CD4-positive, alpha-beta T cell treated with Interleukin-15 for 4 hours (primary cell): ENCODE measurements at places on chromosomes 4 and X.

DNA sequence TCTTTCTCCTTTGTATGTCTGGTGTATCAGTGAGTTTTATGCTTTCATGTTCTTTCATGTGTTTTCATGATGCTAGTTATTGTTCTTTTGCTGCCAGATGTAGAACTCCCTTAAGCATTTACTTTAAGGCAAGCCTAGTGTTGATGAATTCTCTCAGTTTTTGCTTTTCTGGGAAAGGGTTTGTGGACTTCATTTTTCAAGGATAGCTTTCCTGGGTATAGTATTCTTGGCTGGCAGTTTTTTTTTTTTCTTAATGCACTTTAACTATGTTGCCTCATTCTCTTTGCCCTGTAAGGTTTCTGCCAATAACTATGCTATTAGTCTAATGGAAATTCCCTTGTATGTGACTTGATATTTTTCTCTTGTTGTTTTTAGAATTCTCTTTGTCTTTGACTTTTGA is 77.1 kb downstream of the GPAT3 start:
- no peak for DNase-seq

DNA sequence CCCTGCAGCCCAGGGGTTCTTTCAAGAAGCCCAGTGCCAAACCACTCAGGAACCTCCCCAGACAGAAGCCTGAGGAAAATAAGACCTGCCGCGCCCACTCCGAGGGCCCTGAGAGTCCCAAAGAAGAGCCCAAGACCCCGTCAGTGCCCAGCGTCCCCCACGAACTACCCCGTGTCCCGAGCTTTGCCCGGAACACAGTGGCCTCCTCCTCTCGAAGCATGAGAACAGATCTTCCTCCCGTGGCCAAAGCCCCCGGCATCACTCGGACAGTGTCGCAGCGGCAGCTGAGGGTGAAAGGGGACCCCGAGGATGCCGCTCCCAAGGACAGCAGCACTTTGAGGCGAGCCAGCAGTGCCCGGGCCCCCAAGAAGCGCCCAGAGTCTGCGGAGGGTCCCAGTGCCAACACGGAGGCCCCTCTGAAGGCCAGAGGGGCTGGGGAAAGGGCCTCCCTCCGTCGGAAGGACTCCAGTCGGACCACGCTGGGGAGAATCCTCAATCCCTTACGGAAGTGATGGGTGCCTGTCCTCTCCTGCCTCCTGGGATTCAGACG is 40.2 kb downstream of the FHDC1 start:
- DNase-seq = no peak

DNA sequence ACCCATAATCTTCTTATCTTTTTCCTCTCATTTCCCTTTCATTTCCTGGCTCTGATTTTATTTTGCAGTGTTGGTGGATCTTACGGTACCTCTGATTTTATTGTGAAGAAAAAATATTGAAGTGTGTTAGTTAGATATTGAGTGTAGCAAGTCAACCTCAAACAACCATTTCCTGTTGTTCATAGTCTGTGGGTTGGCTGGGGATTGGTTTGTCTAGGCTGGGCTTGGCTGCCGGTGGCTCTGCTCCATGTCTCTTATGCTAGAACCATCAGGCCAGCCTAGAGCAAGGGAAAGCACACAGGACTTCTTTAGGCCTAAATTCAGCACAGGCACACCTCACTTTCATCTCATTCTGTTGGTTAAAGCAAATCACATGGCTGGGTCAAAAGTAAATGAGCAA is 383.1 kb upstream of the LCORL start:
- DNase-seq = no peak

DNA sequence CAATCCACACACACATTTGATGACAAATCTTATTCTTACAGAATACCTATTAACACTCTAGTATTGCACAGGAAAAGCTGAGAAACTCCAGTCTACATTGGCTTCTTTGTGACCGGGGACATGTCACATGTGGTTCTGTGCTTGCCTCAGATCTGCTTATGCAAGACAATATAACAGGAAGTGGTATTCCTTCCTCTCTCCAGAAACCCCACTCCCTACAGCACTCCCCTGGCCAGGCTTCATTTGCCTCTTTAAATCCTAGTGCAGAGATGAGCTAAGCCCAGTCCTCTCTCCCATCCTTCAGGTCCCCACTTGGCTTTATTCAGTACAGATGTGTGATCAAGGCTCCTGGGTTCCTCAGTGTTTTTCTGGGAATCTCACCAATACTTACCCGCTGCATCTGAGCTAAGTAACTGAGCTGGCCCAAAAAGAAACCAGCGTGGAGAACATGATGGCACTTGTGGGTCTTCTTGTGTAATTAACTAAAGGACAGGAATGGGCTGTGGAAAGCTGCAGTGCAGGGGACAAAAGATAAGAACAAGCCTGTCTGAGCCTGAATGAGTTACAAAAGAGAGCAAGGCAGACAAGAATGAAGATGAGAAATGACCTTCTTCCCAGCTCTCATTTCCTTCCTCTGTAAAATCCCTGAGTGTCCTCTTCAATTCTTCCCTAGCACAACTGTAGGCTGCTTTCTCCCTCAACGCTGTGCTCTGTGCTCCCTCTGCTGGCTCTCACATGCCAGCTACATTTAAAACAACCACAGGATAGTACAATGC is 105.6 kb downstream of the HNRNPD start:
- peak; percentile 52 for DNase-seq

DNA sequence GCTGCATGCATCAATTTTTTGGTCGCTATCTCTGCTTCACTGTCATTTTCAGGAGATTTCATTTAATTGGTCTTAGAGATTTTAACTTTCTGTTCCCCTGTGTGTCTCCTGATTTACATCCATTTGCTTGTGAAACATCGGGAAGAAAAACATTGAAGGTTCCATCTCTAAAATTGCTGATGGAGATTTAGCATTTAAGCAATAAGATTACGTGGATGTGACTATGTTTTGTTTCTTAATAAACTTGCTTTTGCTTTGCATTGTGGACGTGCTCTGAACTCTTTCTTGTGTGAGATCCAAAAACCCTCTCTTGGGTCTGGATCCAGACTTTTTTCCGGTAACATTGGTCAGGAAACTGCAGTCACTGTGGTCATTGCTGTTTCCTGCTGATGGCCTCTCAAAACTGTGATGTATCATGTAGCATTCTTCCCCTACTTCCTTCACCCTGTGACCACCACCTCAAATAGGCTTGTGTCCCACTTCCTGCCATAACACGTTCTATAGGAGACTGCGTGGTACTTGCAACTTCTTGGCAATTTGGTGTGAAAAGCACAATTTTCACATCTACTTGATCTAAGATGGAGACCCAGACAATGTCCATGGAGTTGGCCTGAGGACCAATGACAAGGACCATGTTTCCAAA is 4.9 kb downstream of the CXCL2 start:
- no peak for DNase-seq

- no peak for DNase-seq
These were observed 10.4 kb upstream of the CLCN4 start for GRCh38 chrX:10146346-10146745.

GRCh38 chrX:20224814-20225487 is 41.8 kb downstream of the RPS6KA3 start:
- DNase-seq = no peak

GRCh38 chr4:3215733-3216132 is 33.2 kb upstream of the MSANTD1 start:
- no peak for DNase-seq

- DNase-seq = no peak
These were observed 169.8 kb downstream of the CLCN4 start for GRCh38 chrX:10326578-10326977.

- no peak for DNase-seq
These were observed 113.0 kb downstream of the ARX start for GRCh38 chrX:24902806-24903205.

DNA sequence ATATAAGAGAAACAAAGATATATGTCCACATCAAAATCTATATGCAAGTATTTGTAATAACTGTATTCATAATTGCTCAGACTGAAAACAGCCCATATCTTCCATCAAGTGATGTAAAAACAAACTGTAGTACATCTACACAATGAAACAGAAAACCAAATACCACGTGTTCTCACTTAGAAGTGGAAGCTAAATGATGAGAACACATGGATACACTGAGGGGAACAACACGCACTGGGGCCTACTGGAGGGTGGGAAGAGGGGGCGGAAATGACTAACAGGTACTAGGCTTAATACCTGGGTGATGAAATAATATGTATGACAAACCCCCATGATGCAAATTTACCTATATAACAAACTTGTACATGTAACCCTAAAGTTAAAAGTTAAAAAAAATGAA is 42.7 kb downstream of the UBA6 start:
- DNase-seq = no peak

DNA sequence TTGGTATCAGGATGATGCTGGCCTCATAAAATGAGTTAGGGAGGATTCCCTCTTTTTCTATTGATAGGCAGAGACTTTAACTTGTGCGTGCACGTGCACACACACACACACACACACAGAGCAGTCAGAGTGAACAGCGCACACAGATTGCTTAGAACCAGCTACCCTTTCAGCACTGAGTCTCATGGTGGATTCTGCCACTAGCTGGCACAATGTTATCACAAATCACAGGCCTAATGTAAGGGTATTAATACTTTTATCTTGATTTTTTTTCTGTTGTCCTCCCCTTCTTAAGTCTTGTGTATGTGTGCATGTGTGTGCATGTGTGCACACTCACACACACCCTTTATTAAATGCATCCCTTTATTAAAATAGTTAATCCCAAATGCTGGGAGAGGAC is 53.2 kb downstream of the HADH start:
- no peak for DNase-seq

GRCh38 chr4:24559032-24559821 is 25.1 kb downstream of the DHX15 start:
- no peak for DNase-seq

DNA sequence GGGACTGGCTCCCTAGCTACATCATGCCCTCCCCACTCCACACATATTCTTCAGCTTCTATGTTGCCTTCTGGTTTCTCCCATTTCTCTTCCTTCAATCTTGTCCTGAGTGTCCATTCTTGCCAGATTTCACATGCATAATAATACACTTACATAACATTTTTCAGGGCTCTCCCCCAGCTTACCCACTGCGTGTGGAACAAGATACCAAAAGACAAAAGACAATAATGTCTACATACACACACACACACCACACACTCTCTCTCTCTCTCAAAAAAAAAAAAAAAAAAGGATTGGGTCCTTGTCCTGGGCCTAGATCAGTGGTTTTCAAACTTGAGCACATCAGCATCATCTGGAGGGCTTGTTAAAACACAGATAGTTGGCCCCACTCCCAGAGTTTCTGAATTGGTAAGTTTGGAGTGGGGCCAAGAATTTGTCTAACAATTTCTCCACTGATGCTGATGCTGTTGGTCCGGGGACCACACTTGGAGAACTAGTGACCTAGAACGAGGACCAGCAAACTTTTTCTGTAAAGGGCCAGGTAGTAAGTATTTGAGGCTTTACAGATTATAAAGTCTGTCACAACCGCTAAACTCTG is 6.5 kb upstream of the SMARCA1 start:
- no peak for DNase-seq

DNA sequence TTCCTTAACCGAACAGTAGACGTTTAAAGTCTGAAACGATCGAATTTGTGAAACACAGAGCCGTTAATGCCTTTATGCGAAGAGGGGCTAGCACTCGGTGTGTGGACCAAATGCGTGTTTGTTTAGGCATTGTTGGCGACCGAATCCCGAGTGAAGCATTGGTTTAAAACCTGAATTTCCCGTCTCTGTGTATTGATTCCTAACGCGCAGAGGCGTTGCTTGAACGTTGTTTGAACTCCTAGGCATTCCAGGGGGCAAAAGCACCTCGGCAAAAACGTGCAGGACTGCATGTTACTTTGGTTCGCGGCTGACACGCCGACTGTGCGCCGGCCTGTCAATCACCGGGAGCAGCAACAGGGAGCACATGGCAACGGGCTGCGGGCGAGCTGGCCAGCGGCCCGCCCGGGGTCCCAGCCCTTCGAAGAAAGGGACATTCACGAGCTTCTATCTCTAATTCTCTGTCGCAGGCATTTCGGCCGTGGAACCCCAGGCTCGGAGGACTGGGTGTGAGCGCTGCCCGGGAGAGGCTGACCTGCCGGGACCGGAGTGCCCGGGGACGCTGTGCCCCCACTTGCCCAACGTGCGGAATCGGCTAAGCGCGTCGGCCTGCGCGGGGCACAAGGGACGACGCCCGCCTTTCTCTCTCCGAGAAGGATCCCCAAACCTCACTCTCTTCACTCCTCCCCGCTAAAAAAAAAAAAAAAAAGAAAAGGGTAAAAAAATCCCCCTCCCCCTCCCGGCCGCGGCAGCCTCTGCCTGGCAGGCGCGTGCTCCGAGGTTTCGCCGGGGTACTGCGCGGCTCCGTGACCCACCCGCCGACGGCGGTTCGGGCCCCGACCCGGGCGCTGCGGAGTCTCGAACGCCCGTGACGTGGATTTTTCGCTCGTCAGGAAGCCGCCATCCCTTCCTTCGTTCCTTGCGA is 810 bp downstream of the SPRY1 start:
- DNase-seq = no peak

DNA sequence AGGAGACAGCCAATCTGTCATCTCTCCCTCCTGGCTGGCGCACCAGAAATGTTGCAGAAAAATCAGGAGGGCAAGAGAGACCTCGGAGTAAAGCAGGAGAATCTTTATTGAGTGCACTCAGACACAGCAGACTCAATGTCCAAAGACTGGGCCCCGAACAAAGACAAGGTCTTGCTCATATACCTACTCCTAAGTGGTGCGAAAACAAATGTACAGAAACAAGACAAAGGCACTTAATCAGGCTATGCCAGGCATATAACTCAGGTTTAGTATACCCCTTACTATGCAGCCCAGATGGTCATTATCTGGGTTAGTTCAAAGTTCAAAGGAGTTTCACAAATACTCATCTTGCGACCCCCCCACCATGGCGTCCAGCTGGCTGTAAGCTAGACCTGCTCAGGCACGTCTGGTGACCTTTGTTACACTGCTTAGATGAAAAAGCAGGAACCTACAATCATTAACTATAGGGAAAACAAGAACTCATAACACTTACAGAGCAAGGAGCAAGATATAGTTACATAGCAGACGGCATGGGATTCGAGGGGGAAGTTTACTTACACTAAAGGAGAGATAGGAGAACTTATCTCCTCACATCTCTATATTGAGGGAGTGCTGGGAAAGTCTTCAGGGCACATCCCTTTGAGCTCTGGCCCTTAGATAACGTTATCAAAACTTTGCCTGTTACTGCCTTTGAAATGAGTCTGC is 27.5 kb downstream of the SULT1E1 start:
- no peak for DNase-seq
